ENCODE measurements at places on chromosomes 7 and 10.

DNA sequence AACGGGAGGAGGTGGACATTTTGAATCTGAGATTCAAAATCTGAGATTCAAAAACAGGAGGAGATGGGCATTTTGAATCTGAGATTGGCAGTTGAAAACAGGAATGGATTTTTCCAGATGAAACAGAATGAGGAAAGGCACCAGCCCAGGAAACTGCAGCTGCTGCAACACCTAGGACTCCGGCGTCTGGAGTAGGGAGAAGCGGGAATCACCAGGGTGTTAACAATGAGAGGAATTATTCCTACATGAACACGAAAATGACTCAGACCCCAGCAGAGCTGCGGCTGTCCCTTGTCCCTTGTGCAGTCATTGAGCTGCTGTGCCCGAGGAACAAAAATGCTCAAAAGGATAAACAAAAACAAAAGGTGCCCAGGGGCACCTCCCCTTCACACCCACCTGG, 59.9 kb upstream of the KAT6B start:
- no peak for DNase-seq

DNA sequence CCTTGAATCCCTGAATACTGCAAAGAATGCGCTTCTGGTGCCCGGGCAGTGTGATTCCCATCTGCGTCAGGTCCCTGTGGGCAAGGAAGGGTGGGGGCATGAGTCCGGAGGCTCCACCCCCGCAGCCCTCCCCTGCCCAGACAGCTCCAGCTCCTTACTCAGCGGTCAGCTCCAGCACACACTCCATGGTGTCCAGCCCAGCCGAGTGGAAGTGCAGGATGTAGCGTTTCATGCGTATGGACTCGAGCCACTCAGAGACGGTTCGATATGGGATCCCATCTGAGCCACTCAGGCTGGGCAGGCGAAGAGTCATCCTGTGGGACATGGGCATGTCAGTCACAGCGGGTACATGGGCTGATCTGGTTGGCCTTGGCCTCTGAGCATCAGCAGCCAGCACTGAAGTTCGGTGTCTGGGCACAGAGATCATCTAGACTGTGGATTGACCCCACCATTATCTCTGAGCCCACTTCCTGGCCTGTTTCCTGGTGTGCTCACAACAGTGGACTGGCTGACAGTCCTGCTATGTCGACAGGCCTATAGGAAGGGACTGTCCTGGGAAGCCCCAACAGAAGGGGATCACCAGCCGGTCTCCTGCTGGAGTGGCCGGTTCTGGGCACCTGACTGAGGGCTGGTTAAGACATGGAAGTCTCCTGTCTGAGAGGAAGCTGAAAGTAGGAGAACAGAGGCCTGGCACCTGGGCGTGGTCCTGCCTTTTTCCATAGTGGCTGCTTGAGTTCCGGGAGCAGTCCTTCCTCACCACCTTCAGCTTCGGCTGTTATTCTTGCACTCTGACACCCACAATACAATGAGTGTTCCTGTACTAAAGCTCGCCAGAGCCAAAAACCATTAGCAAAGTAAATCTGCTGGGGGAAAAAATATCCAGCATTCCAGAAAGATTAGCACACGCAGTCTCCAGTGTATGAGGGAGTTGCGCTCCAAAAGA, 10.6 kb downstream of the ZYX start:
- no peak for DNase-seq

- DNase-seq, result no peak
These were observed 6.6 kb downstream of the ADGRA1 start for GRCh38 chr10:133094286-133094685.

DNA sequence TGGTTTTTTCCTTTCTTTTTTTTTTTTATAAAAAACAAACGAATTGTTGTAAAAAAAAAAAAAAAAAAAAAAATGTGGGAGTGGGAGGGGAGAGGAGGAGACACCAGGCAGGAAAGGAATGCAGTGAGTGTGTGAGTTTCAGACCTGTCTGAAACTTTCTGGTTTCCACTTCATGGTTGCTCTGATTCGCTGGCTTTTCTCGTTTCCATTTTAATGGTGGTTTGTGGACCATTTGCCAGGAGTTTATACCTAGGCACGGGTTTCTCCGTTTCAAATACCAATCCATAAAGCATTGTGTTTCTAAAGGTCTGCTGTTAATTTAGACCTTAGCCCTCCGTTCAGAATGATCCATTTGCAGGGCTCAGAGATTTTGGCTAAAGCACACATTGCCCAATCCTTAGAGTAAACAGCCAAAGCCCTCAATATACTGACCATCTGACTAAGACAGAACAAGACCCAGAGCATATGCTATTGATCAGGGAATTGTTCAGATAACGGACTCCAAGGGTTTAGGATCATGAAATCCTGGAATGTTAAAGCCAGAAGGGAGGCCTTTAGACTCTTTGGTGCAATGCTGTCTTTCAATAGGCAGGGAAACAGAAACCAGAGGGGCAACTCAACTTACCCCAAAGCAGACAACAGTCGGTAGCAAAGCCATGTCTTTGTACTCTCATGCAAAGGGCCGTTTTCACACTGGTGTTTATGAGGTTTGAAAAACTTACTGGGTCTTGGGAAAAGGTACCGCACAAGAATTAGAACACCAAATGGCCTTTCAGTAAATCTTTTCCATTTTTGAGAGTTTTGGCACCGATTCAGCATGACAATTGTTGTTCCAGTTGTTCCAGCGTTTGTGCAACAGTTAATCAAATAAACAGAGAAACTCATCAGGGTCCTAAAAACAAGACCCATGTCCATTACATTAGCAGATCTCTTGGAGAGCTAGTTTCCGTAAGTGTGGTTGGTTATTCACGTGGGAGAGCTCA, 94.3 kb upstream of the AGBL3 start:
- no peak for DNase-seq

- DNase-seq, result no peak
These were observed 2.4 kb downstream of the MKX start for GRCh38 chr10:27743012-27743876.

- no peak for DNase-seq
These were observed 116.5 kb downstream of the MARCHF5 start for GRCh38 chr10:92407305-92408016.

GRCh38 chr7:112874909-112875308, 84.7 kb upstream of the TMEM168 start:
- DNase-seq, result no peak

GRCh38 chr7:101614098-101614938, 14.8 kb downstream of the MYL10 start:
- no peak for DNase-seq

GRCh38 chr7:102891693-102892261, 21.0 kb upstream of the LRRC17 start:
- no peak for DNase-seq

DNA sequence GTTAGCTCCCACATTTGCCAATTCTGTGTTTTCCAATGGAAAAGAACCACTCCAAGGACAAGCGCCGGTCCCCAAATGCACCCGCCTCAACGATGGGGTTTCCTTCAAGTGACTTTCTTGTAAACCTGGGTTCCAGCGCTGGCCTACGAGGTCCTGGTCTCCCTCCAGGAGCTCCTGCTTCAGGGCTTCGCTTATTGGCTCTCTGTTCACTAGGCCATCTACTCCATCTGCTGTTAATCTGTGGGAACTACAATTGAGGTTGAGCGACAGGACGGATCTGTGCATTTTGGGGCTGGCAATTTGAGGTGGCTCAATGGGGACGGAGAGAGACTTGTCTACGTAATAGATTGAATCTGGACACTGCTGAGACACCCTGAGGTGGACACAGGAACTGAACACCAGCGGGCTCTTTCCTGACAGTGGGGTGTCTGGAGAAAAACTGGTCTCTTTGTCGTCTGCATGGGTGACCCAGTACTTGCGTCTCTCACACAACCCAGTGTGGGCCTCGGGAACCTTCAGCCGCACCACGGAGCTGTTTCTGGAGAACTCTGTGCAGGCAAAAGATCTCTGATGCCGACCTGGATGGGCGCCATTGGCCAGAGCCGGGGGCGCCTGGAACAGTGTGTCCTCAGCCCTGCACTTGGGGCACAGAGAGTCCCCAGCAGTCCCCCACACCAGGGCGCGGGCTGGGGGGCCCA, 115.9 kb upstream of the ADAM12 start:
- DNase-seq, result no peak
